Thyroid gland (tissue), 4 donors: ENCODE measurements at places on chromosomes 4 and X. TPM values are rescaled to one million over a fixed set of nuclear protein-coding genes. Genes with fewer than 3 reads are reported as not detected.

AMER1 gene
- 4.8 TPM for total RNA-seq

CDS1 gene
- 45.2 TPM for total RNA-seq

RASL11B gene
- 0.45 TPM for total RNA-seq

CXCL10 gene
- not detected for total RNA-seq

CC2D2A gene
- total RNA-seq, result 13.6 TPM

CABS1 gene
- not detected for total RNA-seq

TSPAN6 gene
- 33.9 TPM for total RNA-seq

COL4A5 gene
- 52.6 TPM for total RNA-seq

LONRF3 gene
- total RNA-seq, result 53.3 TPM

IL2RG gene
- 6.1 TPM for total RNA-seq

GRCh38 chr4:38782452-38783108, at the start of gene TLR10:
TSS of gene TLR10 (minus strand) at chr4:38782990. CDS start at chr4:38775590, 7,400 bp downstream.
- H3K4me1 ChIP-seq, result no peaks in the 10 kb centered on the region
- H3K27me3 ChIP-seq, result no peaks in the 10 kb centered on the region
- no peak within 1 kb of the TSS for H3K4me3 ChIP-seq

GRCh38 chr4:164215113-164215741, 538.7 kb upstream of the SMIM31 start:
- H3K4me3 ChIP-seq, result no peak overlapping the region
- H3K27me3 ChIP-seq, result no peaks in the 10 kb centered on the region
- H3K27ac ChIP-seq, result no peak overlapping the region
- no peaks in the 10 kb centered on the region for H3K4me1 ChIP-seq

DNA sequence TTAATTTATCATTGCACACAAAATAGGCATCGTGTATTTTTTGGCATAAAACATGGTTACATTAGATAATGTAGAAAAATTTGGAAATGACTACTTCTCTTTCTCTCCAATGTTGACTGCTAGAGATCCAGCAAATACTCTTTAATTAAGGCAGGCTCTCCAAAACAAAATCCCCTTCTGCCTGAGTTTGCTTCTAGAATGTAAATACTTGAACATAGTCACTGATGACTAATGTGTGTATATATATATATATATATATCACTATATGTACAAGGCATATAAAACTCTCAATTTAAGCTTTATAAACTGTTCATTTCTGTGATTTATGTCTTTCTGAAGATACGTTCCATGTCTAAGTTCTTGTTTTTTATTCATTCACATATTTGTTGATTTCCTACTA, 67.2 kb upstream of the CAMK2D start:
- H3K27me3 ChIP-seq, result no peaks in the 10 kb centered on the region
- no peak for DNase-seq
- H3K4me3 ChIP-seq, result no peak overlapping the region
- H3K4me1 ChIP-seq, result no peaks in the 10 kb centered on the region
- H3K36me3 ChIP-seq, result no peaks in the 10 kb centered on the region

- H3K27ac ChIP-seq, result no peak overlapping the region
- no peaks in the 10 kb centered on the region for H3K27me3 ChIP-seq
- peaks cover 11% of the 10 kb centered on the region for H3K36me3 ChIP-seq
- H3K4me3 ChIP-seq, result no peak overlapping the region
- DNase-seq, result no peak
Observed at GRCh38 chr4:56937262-56937661, 29.6 kb downstream of the REST start.

DNA sequence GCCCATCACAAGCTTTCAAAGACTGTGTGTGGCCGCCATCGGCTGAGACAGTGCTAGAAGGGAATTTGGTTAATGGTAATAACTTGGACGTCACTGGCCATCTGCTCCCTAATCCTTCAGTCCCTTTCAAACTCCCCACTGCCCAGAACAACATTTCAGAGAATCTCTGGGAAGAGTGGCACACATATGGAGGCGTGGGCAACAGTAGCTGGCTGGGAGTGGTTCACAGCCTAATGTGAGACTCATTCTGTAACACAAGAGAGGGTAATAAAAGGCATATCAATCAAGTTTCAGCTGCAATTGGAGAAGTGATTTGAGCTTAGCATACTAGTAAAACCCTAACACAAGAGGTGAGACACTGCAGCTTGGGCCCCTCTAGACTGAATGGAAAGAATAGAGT, 15.4 kb downstream of the SMIM10 start:
- H3K4me3 ChIP-seq, result no peak overlapping the region
- no peaks in the 10 kb centered on the region for H3K27me3 ChIP-seq
- H3K36me3 ChIP-seq, result no peaks in the 10 kb centered on the region
- no peaks in the 10 kb centered on the region for H3K4me1 ChIP-seq

DNA sequence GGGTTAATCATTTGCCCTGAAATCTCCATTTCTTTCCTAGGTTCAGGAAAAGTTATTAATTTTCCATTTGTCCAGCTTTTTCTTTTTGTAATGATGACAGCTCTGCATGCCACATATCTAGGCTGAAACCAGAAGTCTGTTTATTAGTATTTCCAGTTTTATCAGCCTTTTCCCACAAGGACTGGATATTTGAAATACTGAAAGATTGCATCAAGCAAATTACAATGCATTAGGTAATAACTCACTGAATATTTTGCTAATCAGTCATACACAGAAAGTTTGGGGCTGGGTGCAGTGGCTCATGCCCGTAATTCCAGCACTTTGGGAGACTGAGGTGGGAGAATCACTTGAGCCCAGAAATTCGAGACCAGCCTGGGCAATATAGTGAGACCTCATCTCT, 21.5 kb downstream of the SLC9A7 start:
- H3K4me1 ChIP-seq, result no peaks in the 10 kb centered on the region
- H3K27ac ChIP-seq, result no peak overlapping the region
- DNase-seq, result no peak
- no peaks in the 10 kb centered on the region for H3K27me3 ChIP-seq
- no peaks in the 10 kb centered on the region for H3K36me3 ChIP-seq

DNA sequence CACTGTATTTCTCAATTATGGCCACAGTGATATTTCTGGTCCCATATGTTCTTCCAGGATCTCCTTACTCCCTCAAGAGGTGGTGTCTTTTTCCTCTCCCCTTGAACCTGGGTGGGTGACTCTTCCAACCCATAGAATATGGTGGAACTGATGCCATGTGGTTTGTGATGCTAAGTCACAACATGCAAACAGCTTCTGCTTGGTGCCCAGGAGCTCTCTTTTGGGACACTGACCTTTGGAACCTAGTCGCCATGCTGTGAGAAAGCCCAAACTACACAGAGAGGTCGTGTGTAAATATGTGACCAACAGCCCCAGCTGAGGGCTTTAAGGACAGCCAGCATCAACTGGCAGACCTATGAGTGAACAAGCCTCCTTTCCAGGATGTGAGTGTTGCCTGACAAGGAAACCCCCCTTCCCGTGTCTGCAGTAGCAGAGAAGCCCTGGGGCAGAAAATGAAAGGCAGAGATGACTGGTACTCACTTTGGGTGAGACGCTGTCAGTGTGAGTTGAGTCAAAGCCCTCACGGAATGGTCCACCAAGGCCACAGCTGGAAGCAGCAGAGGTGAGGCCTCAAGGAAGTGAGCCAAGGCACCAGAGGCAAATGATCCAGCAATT, 223.4 kb downstream of the BCOR start:
- DNase-seq, result no peak
- no peaks in the 10 kb centered on the region for H3K36me3 ChIP-seq
- no peak overlapping the region for H3K27ac ChIP-seq
- no peaks in the 10 kb centered on the region for H3K27me3 ChIP-seq
- H3K4me3 ChIP-seq, result no peak overlapping the region

GRCh38 chr4:10296730-10297129, 160.5 kb downstream of the ZNF518B start:
- H3K27me3 ChIP-seq, result no peaks in the 10 kb centered on the region
- no peaks in the 10 kb centered on the region for H3K36me3 ChIP-seq
- peaks cover 10% of the 10 kb centered on the region for H3K4me1 ChIP-seq
- peak; percentile 54 for DNase-seq

DNA sequence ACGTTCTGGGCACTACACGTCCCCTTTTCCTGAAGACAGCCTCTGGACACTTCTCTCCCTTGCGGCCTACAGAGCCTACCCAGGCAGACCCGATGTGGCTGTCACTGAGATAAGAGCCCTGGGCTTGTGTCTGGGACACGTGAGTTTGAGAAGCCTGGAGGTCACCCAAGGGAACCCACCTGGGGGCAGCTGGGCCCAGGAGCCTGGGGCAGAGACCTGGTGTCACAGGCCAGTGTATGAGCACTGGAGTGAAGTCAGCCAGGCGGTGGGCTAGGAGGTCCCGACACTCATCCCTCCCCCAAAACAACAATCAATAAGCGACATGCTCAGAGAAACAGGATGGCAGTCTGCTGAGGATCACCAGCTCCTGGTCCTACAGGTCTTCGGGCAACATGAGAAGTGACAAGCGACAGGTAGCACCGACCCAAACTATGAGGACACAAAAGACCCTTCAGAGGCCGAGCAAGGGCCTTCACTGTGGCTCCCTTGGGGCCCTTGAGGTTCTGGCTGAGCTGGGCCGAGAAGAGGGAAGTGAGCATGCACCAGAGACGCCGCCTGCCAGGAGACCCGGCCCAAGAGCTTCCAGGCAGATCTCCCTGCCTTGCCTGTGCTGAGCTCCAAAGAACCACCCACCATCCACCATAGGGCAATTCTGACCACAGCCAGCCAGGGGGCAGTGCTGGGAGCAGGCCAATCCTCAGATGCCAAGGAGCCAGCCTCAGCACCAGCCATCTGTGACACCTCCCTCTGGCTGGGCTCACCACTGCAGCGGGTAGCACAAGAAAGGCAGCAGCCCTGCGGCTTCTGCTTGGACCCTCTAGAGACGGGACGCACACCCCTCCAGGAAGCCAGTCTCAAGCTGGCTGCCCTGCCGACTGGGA, 11.0 kb upstream of the DUSP9 start:
- H3K4me1 ChIP-seq, result no peaks in the 10 kb centered on the region
- no peaks in the 10 kb centered on the region for H3K27me3 ChIP-seq
- H3K4me3 ChIP-seq, result no peak overlapping the region

DNA sequence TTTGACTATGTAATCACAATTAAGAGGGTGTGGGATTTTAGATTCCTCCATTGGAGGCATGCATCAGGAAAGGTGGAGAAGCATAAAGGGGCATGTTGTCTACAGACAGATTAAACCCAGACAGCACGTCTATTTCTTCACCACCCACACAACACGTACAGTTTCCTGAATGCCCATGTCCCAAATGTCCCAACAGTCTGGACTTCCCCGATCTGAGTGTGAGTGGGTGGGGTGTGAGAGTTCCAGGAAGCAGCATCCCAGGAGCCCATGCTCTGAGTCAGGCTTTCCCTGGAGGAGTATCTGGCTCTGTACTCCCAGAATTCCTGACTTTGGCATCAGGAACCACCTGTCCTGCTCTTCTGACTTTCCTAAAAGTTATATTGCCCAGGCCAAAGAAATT, 30.8 kb upstream of the NDP start:
- H3K27me3 ChIP-seq, result no peaks in the 10 kb centered on the region
- DNase-seq, result no peak
- no peak overlapping the region for H3K27ac ChIP-seq
- no peaks in the 10 kb centered on the region for H3K36me3 ChIP-seq

DNA sequence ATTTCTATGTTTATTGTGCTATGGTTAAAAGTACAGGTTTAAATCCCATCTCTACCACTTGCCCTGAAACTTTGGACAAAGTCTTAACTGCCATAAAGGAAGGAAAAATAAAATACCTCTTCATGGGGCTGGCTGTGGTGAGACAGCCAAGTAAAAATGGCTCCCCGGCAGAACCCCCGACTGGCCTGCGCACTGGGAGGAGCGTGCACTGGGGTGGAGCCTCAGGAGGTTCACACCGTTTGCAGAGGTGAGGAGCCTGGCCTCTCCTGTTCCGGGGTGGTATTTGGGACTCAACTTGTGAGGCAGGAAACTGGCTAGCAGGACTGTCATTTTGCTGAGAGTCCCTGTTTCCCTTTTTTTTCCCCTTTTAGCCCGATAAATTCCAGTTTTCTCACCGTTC, 47.8 kb downstream of the CORIN start:
- H3K4me1 ChIP-seq, result no peaks in the 10 kb centered on the region
- no peak overlapping the region for H3K4me3 ChIP-seq
- H3K27ac ChIP-seq, result no peak overlapping the region
- DNase-seq, result no peak

GRCh38 chr4:120218981-120219380, 152.3 kb upstream of the MAD2L1 start:
- no peaks in the 10 kb centered on the region for H3K4me1 ChIP-seq
- no peaks in the 10 kb centered on the region for H3K27me3 ChIP-seq
- no peak overlapping the region for H3K4me3 ChIP-seq
- H3K27ac ChIP-seq, result no peak overlapping the region
- no peak for DNase-seq
- H3K36me3 ChIP-seq, result no peaks in the 10 kb centered on the region

GRCh38 chrX:78213331-78213730, 73.9 kb upstream of the TAF9B start:
- H3K27ac ChIP-seq, result no peak overlapping the region
- no peak for DNase-seq
- no peaks in the 10 kb centered on the region for H3K4me1 ChIP-seq

DNA sequence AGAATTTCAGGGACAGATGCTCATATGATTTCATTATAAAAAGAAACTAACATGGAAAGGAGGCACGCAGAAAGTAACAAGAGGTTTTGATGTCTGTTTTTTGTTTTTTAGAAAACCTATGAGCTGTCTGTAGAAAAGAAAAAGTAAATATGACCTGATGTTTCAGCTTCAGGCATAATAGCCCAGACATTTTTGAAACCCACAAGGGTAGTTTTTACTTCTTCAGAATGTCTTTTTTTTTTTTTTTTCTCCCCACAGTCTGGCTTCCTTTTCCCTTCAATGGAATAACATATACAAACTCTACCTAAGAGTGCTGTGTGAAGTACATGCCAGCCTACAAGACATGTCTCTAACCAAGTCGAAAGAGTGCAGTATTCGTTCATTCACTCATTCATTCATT, 18.3 kb upstream of the STX18 start:
- no peaks in the 10 kb centered on the region for H3K36me3 ChIP-seq
- H3K4me3 ChIP-seq, result no peak overlapping the region
- no peaks in the 10 kb centered on the region for H3K27me3 ChIP-seq
- H3K4me1 ChIP-seq, result no peaks in the 10 kb centered on the region

- H3K4me1 ChIP-seq, result no peaks in the 10 kb centered on the region
- H3K4me3 ChIP-seq, result no peak overlapping the region
- no peak for DNase-seq
- H3K36me3 ChIP-seq, result no peaks in the 10 kb centered on the region
- no peak overlapping the region for H3K27ac ChIP-seq
Observed at GRCh38 chr4:141107927-141108326, 25.3 kb downstream of the RNF150 start.

- H3K27ac ChIP-seq, result no peak overlapping the region
- H3K4me3 ChIP-seq, result no peak overlapping the region
- no peak for DNase-seq
Observed at GRCh38 chrX:119228512-119229252, 7.4 kb upstream of the PGRMC1 start.

- H3K4me3 ChIP-seq, result no peak overlapping the region
- no peaks in the 10 kb centered on the region for H3K36me3 ChIP-seq
- H3K27ac ChIP-seq, result peak overlapping the region; percentile 51
- H3K27me3 ChIP-seq, result no peaks in the 10 kb centered on the region
- peaks cover 65% of the 10 kb centered on the region for H3K4me1 ChIP-seq
Observed at GRCh38 chr4:87081826-87082225, 138.6 kb downstream of the KLHL8 start.

DNA sequence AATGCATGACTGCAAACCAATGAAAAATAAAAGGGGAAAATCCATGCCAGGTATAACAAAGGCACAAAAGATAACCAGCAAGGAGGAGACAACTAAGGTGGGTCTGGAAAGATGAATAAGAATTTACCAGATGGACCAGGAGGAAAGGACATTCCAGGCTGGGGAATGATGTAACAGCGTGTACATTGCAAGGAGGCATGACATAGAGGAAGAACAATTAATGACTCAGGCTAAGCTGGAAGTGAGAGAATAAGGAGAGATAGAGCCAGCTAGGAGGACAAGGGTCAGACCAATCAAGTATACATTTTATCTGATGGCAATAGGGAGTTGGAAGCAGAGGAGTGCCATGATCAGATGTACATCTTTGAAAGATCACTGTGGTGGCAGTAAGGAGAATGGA, 57.0 kb downstream of the MTMR8 start:
- no peak for DNase-seq
- H3K4me1 ChIP-seq, result no peaks in the 10 kb centered on the region
- H3K4me3 ChIP-seq, result no peak overlapping the region
- no peaks in the 10 kb centered on the region for H3K27me3 ChIP-seq
- H3K27ac ChIP-seq, result no peak overlapping the region
